ENCODE measurements at places on chromosomes 1 and 21.

GRCh38 chr1:119981496-119981895, 85.2 kb upstream of the ADAM30 start:
- no peak for DNase-seq

DNA sequence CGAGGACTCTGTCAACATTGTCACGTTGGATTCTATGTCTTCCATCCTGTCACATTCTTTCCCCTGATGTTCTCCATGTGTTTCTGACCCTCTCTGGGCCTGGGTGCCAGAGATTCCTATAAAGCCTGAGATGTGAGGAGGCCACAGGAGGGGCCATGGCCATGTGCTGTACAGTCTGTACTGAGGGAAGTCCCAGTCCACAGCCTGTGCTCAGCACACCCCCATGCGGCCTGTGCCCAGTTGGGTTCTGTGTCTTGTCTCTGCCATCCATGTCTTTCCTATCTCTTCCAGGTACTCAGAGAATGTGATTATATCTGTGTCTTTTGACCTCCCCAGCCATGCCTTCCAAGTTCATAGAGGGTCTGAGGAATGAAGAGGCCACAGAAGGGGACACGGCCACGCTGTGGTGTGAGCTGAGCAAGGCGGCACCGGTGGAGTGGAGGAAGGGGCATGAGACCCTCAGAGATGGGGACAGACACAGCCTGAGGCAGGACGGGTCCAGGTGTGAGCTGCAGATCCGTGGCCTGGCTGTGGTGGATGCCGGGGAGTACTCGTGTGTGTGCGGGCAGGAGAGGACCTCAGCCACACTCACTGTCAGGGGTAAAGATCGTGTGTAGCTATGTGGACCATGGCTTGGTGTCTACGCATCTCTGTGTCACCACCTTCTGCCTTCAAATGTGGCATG, 86.1 kb downstream of the OBSCN start:
- DNase-seq, result no peak

- peak; percentile 56 for DNase-seq
Observed at GRCh38 chr1:210597555-210598134, 268.9 kb downstream of the HHAT start.

- no peak for DNase-seq
Observed at GRCh38 chr1:59026472-59026948, 242.7 kb upstream of the JUN start.

DNA sequence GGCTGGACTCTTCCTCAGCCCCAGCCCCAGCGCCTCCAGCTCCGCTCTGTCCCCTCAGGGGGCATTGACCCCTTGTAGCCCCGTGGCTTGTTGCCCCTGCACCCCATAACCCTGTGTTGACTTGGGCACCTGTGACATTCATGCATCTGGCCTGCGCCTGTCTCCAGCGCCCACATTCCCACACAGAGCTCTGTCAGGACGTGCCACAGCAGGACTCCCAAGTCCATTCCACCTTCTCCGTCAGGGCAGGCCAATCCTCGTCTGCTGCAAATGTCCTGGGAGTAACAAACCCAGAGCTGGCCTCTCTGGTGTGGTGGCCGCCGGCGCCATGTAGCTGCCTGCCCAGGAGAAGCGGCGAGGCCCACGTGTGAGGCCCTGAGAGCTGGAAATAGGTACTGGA, 60.6 kb downstream of the AGPAT3 start:
- no peak for DNase-seq

DNA sequence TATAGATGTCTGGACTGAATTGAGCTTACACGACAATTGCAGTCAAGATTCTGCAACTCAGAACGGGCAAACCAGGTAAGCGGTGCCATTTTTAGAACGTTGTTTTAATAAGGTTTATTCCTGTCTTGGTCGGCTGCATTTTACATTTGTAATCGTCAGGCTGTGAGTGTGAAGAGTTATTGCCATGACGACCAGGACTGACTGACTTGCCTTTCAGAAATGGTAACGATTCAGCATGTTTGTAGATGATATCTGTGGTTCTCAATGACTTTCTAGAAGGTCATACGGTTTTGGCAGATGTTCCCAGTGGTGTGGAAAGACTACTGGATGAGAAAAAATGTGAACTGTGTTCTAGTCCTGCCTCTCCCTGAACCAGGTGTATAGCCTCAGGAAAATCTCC, 271.3 kb upstream of the B3GALT2 start:
- no peak for DNase-seq

DNA sequence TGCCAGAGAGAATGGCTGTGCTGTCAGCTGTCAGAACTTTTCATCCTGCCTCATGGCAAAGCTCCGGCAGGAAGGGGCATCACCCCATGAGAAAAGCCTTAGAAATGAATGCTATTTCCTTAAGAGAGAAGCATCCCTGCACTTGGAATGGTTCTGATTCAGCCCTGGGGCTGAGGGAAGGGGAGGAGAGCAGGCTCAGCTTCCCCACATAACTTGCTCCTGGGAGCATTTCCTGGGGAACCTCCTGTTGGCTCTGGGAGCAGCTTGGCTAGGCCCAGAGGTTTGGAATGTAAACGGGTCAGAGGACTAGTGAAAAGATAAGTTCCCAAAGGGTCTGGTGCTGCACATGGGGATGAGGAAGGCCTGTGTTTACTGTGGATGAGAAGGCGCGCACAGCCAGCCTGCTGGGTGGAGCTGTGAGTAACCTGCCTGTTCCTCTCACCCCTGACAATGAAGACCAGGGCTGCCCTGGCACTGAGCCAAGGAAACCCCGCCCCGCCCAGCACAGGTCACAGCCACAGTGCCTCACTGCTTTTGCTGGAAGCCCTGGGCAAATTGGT, 5.0 kb downstream of the PRELP start:
- DNase-seq, result no peak

GRCh38 chr1:150194381-150195031, 41.4 kb downstream of the ANP32E start:
- DNase-seq, result no peak

DNA sequence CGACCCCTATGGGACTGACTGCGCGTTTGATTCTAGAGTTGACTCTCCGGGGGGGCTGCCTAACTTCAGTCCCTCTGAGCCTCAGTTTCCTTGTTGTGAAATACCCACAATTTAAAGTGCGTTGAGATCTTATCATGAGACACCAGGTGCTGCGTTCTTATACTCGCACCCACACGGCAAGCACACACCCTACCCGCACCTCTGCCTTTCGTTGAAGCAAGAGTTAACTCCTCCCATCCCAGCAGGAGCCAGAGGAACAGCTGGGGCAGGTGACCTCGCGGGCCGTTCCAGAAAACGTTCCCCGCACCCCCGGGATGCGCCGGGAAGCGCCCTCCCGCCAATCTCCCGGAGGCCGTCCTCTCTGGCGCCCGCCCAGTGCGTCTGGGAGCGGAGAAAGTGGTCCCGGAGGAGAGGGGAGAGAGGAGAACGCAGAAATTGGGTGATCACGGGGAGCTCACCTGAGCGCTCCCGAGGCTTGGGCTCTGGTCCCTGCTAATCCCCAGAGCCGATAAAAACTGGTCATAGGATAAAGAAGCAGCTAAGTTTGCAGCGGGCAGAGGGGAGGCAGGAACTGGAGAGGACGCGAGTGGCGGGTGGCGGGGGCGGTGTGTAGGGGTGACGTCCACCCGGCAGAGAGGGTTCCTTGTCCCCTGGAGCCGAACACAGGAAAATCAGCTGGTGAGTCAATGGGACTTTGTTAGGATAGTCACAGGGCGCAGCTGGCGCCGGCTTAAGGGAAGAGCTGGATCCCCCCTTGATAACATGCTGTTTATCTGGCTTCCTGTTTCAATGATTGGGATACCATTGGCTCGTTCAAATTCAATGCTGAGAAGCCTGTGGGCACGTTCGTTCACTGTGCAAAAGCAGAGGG, 869 bp downstream of the NAV1 start:
- DNase-seq, result peak; percentile 90

DNA sequence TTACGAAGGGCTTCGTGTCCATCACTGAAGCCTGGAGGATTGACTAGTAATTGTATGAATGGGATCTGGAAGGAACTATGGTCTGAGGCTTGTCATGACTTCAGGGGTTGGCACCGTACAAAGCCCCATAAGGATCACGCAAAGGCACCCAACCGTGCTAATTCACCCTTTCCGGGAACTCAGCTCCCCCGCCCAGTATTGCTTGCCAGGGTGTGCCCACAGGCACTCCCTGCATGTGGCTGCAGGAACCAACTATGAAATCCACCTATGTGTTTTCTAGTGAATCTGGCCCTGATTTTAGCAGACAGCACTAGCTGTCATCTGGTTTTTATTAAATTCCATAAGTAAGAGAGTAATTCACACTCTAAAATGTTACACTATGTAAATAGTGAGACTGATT, 139.2 kb downstream of the TM2D1 start:
- DNase-seq, result no peak

DNA sequence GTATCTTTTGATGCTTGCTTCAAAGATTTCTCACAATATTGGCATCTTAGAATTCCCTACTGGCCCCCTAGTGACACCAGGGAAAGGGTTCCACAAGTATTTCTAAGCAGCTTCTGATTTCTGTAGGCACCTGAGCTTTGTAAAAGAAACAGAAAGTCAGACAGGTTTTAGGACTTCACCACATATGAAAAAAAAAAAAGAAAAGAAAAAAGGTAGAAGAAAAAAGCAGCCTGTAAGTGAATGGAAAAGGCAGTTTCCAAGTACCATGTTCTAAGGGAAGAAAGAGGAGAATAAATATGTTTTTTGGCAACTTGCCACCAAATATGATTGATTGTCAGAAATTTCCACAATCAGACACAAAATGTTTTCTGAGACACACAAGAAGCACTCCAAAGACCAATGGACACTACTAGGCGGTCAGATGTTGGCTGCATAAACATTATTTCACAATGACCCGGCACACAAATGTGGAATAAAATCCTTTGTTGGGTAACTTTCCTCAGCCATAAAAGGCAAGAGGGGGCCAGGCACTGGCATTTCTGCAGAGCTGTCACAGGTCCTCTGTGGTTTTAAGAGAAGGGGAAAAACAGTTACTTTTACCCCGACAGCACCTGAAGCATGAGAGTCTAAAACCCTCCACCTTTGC, 12.7 kb upstream of the CPLANE2 start:
- no peak for DNase-seq

DNA sequence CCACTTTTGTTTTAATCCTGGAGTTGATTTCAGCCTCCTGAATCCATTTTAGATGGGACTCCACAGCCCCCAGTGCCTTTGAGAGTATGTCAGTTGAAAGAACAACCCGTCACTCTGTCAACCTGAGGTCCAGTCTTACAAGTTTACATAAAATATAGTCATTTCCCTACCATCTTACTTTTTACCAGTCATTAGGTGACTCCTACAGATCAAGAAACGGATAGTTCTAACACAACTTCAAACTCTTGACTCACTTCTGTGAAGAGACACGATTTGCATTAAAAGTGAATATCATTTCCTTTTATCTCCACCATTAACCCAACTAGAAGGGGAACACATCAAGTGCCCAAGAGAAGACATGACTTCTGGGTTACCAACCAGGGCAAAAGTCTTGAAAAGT, 147.1 kb downstream of the NTPCR start:
- DNase-seq, result no peak

DNA sequence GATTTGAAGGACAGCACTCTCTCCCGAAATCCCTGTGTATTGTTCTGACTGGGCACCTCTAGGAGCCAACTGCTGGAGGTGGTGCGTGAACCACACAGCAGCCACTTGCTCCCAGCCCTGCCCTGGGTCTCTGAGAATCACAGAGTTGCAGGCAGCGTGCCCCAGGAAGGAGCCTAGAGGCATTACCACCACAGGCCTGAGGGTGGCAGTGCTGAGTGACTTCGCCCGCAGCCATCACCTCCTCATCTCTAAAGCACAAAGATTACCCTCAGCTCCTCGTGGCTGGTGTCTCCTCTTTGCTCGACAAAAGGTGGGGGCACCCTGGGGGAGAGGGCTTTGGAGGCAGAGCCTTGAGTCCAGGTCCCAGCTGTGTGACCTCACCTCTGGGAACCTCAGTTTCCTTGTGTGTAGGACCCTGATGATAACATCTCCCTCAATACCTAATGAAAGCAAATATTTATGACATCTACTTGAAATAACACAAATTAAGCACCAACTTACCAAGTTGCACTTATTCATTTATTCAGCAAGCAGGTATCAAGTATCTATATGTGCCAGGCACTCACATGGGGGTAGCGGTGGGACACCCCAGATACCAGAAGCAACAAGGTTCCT, 86.3 kb downstream of the VWA5B1 start:
- DNase-seq, result peak; percentile 75

DNA sequence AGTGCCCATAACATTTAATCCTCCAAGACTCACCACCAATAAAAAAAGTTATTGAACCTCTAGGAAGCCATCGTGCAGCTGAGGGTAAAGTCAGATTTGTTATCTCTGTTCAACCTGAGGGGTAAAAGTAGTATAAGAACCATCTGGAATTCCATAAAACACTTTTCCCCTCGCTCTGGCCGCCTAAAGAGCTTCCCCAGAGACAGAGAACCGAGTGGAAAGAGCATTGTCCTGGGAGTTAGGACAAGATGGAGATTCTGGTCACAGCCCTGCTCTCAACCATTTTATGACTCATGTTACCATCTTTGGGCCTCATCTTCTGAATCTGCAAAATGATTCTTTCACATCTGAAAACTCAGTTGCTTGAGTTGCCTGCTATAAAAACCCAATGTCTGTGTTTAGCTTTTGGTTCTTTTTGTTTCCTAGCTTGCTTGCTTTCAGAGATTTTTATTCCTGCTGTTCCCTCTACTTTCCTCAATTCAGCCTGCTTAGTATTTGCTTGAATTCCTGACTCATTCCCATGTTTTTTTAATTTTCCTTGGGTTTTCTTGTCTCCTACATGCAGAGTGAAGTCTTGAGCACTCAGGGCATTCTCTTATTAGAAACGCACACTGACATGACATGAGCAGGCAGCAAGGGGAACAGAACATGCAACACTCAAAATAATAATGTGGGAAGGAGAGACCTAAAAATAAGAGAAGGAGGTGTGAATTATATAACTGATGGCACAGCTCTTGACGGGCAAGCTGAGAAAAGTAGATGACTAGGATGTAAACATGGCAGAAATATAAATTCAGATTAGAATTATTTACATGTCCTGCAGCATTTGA, 1.7 kb downstream of the EPHX4 start:
- DNase-seq, result no peak

DNA sequence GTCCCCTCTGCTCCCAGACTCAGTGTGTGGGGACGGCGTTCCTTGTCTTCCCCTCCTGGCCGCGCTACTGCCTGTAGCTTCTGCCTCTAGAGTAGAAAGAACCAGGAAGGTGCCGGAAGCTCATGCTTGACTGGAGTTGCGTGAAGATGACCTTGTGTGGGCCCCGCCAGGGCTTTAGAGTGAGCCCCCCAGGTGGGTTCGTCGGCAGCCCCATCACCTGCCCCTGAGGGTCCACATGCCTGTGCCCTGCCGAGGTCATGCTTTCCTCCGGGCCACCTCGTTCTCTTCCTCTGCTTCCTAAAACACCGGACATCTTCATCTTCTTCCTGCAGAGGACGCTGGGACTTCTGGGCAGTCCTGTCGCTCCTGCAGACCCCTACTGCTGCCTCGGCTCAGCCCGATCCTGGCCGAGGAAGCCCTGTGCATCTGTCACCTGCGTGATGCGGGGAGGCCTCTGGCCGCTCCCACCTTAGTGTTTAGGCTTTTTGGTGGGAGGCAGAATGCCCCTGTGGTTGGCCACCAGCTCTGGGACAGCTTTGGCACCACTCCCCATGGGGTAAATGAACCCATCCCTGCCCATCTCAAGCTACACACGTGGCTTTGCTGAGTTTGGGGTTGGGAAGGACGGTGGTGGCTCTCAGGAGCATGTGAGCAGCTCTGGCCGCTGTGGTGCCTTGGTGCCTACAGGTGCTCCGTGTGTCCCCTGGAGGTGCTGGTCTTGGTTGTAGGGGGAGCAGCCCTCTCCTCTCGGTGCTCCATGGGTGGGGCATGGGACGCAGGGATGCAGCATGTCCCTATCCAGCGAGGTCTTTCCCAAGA, 12.3 kb downstream of the OBSCN start:
- DNase-seq, result no peak

GRCh38 chr1:80629304-80629837, 1171.4 kb upstream of the ADGRL2 start:
- no peak for DNase-seq

Data from Ammon's horn (tissue), 1 donor.